ENCODE measurements at places on chromosomes 11 and 22.
A peak's percentile ranks its signal among the peaks of the same experiment; 100 is the strongest.

DNA sequence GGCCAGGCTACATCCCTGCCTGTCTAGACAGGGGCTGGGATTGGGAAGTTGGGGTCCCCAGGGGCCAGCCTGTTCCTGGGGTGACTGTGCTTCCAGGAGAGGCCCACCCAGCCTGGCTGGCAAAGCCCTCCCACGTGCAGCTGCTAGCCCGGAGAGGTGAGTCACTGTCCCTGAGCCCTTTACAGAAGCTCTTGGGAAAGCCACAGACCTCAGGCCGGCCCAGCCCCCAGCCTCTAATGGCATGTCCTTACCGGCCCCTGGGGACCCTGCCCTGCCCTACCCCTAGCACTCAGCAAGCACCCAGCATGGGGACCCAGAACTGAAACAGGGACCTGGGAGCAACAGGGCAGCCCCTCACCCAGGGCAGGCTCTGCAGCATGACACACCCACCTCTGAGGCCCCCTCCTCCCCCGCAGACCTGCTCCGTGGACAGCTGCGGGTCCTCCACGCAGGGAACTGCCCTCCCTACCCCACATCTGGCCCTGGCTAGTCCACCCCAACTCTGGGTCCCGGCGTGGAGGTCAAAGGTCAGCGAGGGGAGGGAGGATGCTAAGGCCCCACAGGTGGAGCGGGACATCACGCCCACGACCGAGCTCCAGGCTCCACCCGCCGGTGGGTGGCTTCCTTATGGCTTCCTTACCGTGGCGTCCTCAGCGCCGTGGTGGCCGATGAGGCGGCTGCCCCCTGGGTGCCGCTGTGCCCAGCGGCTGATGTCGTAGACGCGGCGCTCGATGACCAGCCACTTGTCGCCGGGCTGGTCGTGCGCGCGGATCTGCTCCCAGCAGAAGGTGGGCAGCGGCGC is 615 bp downstream of the FADS3 start:
- DNase-seq = peak; percentile 32

- DNase-seq = no peak
Observed at GRCh38 chr22:39662686-39663052, 92.1 kb downstream of the CACNA1I start.

DNA sequence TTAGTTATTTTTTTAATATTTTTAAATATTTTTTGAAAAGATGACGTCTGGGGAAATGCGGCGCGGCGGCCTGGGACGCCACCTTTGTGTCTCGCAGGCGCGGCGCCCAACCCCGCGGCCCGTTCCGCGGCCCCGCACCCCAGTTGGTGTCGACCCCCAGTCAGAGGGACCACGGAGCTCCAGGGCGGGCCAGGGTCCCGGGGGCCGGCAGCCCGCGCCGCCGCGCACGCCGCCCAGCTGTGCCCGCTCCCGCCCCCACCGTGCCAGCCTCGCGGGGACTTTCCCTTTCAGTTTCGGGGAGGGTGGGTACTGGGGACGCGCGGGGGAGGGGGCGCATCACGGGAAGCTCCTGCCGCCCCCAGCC is 1.6 kb downstream of the CCND1 start:
- DNase-seq = peak; percentile 71

DNA sequence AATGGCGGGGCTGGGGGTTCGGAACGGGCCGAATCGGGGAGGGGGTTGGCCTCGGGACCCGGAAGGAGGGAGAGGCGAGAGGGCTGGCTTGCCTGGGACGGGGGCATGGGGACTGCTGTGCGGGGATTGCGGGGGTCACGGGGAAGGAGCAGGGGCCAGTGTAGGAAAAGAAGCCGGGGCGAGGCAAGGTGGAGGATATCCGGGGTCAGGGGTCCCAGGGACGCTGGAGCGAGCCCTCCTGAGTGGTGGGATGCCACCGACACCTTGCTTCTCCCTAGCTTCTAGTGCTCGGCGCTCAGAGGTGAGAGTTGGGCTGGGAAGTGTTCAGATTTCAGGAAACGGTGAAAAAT is 426 bp upstream of the GDPD5 start:
- no peak for DNase-seq

GRCh38 chr22:28978863-28979796 is 82.5 kb downstream of the C22orf31 start:
- DNase-seq = no peak

- DNase-seq = no peak
Observed at GRCh38 chr11:198236-198806, 5.4 kb downstream of the SCGB1C1 start.

- DNase-seq = no peak
Observed at GRCh38 chr11:10893714-10894151, 35.9 kb upstream of the ZBED5 start.

GRCh38 chr22:42743501-42743991 is 22.9 kb upstream of the A4GALT start:
- no peak for DNase-seq

- DNase-seq = no peak
Observed at GRCh38 chr11:119110439-119110838, 3.3 kb downstream of the C2CD2L start.

DNA sequence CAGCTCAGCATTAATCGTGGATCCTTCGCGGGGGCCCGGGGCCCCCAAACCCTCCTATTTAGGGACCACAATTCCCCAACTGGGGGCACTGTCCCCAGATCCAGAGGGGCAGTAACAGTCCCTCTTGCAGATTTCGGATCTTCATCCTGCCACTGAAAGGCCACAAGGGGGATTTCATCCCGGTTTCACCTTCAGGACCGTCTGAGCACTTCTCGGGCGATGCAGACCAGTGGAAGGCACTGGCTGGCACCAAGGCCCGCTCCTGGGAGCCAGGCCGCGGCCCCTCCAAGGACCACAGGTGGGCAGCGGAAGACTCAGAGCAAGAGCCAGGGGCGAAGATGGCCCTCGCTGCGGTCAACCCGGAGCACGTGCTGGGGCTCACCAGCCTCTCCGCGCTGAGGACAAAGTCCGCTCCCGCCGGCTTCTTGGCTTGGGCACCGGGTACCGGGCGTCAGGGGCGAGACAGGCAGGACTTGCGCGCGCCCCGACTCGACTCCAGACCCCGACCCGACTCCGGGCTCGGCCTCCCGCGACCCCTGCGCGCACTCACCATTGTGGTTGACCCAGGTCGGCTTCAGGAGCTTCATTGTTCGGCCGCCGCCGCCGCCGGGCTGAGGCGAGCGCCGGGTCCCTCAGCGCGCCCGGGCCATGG is 517 bp downstream of the HIRA start:
- DNase-seq = peak; percentile 21

GRCh38 chr11:70675697-70676374 is 277.5 kb downstream of the CTTN start:
- DNase-seq = no peak

DNA sequence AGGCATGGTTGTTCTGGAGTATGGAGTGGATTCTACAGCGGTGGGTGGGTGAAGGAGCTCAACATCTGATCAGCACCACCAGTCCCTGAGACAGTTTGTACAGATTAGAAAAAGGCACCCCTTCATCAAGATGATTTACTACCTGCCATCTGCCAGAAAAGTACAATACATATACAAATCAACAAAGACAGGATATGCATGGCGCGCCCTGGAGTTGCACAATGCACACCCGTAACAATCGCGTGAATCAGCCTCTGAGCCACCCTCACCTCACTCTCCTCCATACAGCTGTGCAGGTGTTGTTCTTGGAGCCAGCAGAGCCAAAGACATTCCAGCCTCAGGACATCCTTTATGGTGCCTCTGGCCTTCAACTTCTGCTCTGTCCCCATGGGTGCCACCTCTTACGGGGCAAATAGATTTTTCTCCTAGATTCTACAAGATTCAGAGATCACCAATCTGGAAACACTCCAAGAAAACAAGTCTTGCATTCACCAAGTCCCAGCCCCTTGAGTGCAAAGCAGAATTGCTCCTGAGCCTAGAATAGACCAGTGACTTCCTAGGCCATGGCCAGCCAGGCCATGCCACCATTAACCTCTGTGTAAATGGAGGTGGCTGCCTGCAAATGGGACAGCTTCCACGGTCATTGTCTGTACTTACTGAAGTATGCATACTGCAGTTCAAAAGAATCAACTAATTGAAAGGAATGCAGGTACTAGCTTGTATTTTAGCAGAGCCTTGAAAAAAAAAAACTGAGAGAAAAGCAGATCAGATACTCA is 490.9 kb downstream of the SOX6 start:
- DNase-seq = no peak

DNA sequence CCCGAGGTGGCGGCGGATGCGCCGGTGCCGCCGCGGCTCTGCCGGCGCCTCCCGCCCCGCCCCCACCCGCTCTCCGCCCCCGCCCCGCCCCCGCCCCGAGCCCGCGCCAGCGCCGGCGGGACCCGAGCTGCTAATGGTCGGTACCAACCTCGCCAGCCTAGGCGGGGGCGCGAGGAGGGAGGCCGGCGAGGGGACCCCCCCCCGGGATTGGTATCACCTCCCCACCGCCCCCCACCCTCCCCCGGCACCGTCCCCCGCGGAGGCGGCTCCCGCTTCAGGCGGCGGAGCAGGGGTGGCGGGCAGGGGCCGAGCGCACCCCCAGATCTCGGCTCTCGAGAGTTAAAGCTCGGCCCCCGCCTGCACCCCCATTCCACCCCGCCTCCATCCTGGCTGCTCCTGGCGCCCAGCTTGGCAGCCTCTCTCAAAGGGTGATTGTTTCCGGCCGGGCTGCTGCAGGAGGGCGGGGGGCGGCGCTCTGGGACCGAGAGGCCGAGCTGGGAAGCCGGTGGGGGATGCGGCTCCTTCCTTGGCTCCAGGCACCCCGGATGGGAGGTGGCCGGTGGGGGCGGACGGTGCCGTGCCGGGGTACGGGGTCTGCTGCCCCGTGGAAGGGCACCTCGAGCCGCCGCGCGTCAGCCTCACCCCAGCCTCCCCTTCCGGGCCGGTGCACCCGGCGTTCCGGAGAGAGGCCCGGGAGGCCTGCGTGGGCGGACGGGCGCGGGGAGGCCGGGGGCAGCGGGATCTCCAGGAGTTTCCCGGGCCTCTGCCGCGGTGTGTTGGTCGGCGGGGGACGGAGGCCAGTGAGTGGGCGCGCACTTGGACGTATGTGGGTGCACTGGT is at the start of gene B3GAT1:
Gene B3GAT1, minus strand, starts transcription at position 40 of the 840 bp plus-strand sequence. CDS start 24,583 bp downstream, outside the sequence.
- DNase-seq = peak; percentile 27

- DNase-seq = no peak
Observed at GRCh38 chr11:72525466-72525865, 91.1 kb upstream of the CLPB start.

- DNase-seq = no peak
Observed at GRCh38 chr11:87036756-87037449, 831 bp upstream of the TMEM135 start.

DNA sequence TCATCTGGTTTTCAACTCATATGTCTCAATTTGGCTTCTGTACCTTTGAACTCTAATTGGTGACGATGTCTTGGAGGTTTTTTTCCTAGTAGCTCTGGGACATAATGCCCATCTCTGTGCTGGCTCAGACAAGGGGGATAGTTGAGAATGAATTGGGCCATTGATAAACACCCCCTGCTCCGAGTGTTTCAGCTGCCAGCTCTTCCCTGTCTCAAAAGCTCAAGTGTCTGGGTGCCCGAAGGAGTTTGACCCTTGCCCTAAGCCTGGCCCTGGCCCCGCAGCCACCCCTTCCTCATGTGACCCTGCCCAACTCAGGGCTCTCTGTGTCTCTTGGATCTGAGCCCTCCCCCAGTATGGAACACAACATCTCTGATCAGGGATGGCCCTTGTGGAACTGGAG is 3.0 kb downstream of the INSC start:
- no peak for DNase-seq

- DNase-seq = no peak
Observed at GRCh38 chr22:42797011-42797410, 60.1 kb downstream of the ARFGAP3 start.

GRCh38 chr22:45473626-45474237 is 29.0 kb upstream of the FBLN1 start:
- no peak for DNase-seq

DNA sequence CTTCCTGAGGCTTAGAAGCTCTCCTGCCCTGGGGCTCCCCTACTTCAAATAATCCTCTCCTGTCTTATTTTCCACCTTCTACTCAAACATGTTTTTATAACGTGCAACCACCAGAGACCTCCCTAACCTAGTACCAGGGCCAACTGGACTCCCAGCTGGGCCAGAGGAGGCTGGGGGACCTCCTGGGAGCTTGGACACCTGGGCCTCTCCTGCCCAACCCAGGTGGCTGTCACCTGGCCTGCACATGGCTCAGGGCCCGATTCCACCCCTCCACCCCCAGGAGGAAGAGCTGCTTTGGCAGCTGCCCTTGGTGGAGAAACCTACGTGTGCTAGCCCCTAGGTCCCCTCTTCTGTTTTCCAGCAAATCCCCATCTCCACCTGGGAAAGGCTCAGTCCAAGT is 105.2 kb downstream of the ABTB2 start:
- DNase-seq = no peak

DNA sequence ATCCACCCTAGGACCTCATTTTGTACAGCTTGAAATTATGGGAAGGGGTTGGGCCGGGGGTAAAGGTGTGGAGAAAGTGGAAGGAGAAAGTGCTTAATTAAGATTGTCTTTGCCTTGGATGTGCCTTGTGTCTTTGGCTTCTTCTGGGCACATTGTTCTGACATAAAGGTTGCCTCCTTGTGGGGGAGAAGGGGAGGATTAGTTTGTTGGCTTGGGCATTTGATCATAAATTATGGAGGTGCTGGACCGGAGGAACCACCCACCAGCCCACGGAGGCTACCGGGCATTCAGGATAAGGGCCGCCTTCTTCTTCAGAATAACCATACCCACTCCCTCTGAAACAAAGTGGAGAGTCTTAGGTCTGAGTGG is 1.3 kb downstream of the PAFAH1B2 start:
- DNase-seq = no peak

DNA sequence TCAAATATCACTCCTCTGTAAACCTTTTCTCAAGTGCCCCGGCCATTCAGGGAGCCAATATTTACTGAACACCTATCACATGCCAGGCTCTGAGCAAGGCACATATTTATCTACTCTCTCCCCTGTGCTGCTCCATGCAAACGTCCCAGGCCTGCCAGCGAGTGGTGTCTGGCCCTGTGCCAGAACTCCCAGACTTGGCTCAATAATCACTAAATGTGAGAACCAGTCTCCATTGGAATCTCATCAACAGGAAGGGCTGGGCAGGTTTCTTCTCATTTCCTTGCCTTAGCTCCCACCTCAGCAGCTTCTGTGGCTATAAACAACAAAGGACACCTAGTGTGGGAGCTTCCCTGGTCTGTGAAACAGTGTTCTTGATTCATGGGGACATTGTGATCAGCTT is 21.7 kb downstream of the RASSF10 start:
- no peak for DNase-seq

- DNase-seq = no peak
Observed at GRCh38 chr11:45185228-45185729, 38.8 kb downstream of the PRDM11 start.

Data from stimulated activated CD4-positive, alpha-beta T cell treated with anti-CD3 and anti-CD28 coated beads, Interleukin-4, amount 100 ng/mL, for 1 hour (primary cell).